Activated CD4-positive, alpha-beta T cell treated with anti-CD3 and anti-CD28 coated beads, Interleukin-10, Interleukin-2, amounts not matched to agents 100 ng/mL and 50 ng/mL, durations not matched to agents 16 hours and 8 hours (primary cell): ENCODE measurements at places on chromosomes 12 and 14.

- no peak for DNase-seq
Measured at GRCh38 chr14:96761066-96761465, 36.1 kb upstream of the VRK1 start.

DNA sequence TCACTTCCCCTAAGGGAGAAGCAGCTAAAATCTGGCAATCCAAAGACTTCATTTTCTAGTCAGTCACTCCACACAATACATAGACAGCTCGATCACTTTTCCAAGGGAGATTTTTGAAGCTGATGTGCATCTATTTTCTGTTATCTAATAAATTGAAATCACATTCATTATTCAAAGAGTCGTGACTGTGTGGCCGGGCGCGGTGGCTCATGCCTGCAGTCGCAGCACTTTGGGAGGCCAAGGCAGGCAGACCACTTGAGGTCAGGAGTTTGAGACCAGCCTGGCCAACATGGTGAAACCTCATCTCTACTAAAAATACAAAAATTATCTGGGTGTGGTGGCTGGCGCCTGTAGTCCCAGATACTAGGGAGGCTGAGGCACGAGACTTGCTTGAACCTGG is 27.1 kb upstream of the PTGR2 start:
- DNase-seq, result no peak

- DNase-seq, result no peak
Measured at GRCh38 chr12:128091951-128092382, 175.0 kb upstream of the TMEM132C start.

DNA sequence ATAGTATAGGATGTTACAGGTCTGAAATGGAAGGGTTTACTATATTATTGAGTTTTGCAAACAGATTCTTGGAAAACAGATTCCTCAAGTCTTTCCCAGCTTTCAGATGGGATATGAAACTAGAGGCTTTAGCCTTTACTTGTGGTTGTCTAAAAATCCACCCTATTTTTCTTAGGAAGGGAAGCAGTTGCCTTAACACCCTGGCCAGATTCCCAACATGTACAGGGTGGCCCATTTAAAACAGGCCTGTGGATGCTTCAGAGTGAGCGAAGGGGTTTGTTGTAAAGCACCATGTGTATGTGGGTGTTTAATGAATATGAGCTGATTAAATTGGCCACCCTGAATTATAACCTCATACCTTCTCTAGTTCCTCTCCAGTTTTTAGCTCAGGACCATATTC is 415.9 kb downstream of the ZFP36L1 start:
- no peak for DNase-seq

DNA sequence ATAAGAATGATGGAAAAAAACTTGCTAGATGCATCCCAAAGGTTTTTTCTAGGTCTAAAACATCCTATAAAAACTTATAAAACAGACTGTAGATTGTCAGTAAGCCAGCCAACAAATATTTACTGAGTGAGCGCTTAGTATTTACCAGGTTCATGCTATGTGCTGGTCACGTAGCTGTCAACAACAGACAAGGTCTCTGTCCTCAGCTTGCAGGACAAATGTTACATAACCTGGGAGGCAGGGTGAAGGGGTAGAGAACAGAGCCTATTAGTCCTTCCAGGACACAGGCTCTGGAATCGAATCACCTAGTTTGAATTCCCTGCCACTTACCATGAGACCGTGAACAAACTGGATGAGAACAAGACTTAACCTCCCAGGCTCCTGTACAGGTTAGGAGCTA is 6.4 kb downstream of the NFYB start:
- no peak for DNase-seq

- DNase-seq, result no peak
Measured at GRCh38 chr14:32085845-32086383, 8.8 kb downstream of the ARHGAP5 start.

DNA sequence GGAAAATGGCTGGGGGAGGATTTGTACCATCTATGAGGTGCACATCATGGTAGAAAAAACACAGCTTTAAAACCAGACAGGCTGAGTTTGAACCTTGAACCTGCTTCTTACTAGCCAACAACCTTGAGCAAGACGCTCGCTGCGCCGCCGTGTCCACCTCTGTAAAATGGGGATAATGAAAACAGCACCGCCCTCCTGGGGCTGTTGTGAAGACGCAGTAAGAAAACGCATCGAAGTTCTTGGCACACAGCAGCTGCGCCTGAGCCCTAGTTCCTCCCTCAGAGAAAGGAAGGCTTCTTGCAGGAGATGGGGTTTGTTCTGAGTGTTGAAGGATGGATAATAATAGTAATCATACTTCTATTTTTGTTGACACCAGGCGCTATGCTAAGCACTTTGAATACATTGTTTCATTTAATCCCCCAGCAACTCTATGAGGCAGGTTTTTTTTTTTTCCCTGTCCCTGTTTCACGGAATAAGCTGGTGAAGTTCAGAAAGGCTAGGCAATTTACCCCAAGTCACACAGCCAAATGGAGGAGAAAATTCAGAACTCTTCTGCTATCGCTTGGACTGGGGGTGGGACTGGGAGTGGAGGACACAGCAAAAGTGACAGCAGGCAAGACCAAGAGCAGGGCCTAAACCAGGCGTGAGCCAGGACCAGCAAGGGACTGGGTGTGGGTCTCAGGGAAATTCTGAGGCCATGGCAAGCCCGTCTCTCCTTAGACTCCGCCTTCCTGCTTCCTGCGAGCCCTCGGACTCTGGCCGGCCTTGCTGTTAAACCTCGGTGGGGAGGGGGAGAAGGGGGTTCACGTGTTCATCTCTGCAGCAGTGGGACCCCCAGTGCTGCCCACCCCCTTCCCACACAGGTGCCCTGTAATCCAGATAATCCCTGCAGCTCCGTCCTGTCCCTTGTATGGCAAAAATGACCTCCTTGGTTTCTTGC is 97.5 kb downstream of the LRRC74A start:
- DNase-seq, result no peak

DNA sequence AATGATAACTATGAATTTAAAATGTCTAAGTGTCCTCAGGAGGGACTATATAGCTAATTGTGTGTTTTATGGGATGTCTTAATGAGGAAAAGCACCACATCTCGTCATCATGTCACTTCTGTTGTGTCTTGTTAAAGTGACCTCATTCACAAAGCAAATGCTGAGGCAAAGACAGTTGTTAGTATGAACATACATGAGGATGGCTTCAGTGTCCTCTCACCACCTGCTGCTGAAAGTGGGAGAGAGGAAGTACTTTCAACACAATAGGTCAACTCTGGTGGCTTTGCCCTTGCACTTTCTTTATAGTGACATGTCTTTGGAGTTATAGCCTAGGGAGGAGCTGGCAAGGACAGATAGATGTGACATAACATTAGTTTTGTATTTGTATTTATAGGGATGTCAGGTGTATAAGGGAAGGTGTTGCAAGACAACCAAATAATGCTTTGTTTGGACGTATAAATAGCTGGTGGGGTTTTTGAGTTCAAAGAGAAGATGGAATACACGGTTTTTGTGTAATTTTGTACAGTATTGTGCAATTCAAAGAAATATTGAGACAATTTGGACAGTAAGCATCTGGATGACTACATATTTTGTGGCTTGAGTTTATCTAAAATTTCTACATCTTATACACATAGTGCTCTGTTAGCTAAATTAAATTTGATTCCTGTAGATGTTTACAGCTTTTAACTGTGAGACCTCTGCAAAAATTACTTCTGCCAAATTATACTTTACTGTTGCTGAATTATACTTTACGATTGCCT is 131.7 kb upstream of the ATP2B1 start:
- DNase-seq, result no peak

- DNase-seq, result no peak
Measured at GRCh38 chr14:63454863-63455622, 88.1 kb downstream of the PPP2R5E start.

DNA sequence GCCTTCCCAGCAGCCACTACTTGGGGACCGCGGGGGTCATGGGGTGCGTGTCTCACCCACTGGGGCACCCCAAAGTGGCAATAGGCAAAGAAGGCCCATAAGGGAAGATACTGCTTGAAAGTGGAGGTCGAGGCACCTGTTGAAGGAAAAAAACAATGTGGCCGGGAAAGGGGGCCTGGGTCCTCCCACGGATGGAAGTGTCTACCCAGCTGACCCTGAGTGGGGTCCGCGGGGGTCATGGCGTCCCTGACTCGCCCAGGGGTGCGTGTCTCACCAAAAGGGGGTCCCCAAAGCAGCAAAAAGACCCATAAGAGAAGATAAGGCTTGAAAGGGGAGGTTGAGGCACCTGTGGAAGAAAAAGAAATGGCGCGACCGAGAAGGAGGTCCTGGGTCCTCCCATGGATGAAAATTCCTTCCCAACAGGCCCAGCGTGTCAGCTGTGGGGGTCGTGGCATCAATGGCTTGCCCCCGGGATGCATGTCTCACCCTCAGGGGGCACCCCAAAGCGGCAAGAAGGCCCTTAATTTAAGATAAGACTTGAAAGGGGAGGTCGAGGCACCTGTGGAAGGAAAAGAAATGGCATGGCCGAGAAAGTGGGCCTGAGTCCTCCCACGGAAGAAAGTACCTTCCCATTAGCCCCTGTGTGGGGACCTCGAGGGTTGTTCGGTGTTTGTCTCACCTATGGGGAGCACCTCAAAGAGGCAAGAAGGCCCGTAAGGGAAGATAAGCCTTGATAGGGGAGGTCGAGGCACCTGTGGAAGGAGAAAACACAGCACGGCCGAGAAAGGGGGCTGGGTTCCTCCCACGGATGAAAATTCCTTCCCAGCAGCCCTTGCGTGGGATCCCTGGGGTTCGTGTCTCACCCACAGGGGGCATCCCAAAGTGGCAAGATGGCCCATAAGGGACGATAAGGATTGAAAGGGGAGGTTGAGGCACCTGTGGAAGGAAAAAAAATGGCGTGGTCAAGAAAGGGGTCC is 266.0 kb downstream of the ALG10 start:
- no peak for DNase-seq
